NCI-H1694 (cell line): ENCODE measurements at places on chromosomes 13 and 19.

DNA sequence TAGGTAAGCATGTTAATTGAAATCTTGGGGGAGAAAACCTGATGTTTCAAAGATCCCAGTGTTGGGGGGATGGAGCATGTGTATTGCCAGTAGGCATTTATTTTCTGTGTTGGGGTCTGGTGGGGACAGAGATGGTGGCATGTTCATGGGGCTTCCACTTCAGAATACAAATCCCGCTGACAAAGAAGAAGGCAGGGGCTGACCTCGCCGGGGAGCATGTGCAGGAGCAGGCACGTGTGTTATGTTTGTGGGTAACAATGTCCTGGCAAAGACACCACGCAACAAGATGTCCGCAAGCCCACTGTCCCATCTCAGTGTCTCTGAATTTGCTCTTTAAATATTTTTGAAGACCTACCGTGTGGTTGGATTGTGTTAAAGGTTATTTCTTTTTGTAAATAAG lies 164.5 kb downstream of the TEX29 start:
- no peak for DNase-seq

GRCh38 chr13:38767506-38768265 lies 80.8 kb downstream of the FREM2 start:
- DNase-seq, result no peak

DNA sequence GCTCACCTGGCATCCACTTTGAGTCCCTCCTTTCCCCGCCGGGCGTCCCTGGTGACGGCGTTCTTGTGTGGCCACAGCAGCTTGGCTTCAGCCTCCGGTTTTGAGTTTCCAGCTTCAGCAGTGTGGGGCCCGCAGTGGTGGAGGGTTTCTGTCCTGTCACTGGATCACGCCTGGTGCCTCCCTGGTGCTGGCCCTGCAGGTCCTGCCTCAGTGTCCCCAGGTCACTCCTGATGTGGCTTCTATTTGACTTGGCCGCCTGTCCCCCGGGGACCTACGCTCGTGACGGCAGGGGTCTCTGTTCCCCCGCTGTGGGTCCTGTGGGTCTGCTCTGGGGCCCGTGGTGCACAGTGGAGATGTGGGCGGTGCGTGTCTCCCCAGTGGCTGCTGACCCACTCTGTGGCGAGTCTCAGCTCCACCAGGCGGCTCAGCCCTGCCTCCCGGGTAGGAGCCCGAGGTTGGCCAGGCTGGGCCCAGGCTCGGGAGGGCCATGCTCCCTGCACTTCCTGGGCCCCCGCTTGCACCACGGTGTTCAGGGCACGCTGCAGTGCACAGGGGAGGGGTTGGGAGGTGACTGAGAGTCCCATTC lies 1.9 kb downstream of the ATP4B start:
- DNase-seq, result no peak

DNA sequence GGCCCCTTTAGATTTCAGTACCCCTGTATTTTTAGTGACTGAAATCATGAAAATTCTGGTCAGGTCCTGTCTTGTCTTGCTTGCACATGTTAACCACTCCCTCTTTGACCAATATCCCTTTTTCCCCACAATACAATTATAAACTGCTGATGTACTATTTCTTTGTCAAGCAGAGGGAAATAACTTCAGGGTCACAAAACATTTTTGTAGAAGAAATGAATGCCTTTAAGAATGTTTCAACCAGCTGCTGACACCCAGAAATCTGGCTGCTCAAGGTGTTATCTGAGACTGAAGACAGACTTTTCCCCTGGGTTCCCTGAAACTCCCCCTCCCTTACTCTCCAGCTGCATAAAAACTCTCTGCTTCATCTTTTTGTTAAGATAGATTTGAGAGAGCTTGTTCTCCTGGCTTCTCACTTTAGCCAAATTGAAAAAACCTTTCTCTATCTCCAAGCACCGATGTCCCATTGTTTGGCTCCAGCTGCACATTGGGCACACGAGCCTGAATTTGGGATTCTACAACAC lies 18.4 kb upstream of the ACOD1 start:
- DNase-seq, result no peak

DNA sequence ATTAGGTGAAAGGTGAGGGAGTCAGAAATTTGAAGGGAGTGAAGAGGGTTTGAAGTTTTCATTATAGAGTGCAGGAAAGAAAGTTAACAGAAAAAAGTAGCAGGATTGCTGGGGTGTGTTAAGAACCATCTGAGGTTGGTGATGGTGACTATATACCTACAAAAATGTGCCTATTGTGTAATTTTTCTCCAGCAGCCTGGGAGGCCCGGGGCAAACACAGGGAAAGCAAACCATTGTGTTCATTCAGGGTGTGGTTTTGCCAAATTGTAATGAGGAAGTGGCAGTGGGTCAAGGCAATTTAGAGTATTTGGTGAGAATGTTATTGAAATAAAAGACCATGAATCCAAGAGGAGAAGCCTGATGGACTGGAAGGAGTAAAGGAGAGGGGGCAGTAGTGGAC lies 8.2 kb upstream of the SUCLA2 start:
- no peak for DNase-seq

DNA sequence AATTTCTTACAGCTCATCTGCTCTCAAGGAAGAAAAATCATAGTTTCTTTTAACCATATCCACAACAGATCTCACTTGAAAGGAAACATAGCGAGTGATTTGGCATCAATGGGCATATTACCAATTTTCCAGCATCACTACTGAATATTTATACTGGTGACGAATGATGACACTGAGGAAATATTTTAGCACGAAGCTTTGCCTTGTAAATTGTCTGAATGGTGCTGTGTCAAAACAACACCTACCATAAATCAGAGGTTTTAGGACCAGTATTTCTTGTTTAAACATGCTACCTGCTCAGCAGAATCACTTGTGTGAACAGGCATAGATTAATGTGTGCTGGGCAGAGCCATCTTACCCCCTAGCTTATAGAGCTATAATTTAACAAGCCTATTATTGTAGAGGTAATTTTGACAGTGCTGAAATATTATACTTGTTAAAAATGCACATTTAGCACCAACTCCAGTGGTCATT lies 146.8 kb downstream of the ABCC4 start:
- no peak for DNase-seq

DNA sequence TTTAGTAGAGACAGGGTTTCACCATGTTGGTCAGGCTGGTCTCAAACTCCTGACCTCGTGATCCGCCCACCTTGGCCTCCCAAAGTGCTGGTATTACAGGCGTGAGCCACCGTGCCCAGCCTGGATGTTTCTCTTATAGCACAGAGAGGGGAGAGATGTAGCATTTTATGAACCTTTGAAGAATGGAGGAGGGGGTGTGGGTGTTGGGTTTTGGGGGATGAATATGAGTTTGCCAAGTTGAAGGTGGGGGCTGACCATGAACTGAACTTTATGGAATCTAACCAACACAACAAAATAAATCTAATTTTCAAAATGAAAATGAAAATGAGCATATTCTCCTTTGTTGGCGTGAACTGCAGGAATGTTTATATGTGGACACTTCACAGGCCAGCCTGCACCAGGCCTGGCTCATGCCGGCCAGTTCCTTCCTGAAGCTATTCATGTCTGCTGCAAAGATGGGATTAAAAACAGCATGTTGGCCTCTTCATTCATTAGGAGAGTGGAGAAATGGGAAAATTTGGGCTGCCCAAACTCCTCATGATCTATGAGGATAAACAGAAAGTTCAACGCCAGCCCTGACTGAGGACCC lies 39.5 kb upstream of the HOMER3 start:
- DNase-seq, result no peak

DNA sequence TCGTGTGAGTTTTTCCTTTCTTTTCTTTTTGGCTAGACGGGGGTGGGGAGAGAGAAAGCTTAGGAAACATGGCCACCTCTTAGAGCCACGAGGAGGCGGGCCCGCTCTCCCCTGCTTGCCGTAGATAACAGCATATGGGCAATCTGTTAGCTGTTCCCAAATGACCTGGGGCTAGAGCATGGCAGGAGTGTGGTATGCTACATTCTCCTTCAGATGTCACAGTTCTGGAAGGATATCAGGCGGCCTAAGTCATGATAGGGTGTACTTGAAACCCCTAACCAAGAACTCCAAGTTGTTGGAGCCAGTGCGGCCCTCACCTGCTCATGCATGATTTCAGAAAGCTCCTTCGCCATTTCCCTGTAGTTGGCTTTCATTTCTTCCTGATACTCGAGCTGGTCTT lies 44.3 kb upstream of the SLC15A1 start:
- DNase-seq, result no peak

- no peak for DNase-seq
Measured at GRCh38 chr13:67193979-67194378, 36.2 kb downstream of the PCDH9 start.

DNA sequence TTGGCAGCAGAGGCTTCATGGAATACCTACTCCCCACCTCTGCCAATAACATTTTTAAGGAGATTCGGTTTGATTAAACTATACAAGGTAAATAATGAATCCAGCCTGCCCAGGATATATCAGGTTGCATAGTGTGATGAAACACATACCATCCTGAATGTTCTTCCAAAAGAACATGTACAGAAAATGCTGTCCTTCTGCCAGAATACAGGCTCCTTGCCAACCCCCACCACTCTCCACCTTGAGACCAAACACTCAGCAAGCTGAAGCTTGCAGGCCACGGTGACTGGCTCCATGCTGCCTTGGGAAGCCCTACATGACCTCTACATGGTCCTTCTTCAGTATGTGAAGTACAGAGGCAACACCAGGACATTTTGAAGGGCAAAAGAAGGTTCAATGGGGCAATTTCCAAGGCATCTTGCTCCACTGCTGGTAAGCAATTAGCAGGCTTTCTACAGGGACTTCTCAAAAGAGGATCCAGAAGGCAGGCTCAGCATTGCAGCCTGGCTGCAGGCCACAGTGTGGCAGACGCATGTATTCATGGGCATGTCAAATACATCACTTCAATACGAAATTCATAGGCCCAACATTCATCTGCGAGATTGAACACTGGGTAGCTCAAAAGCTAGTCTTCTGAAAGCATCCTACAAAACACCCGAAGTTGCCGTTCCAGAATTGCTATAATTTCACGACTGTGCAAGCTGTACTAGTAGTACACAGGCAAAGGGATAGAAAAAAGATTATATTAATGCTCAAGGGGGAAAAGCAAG lies 62.4 kb upstream of the SERP2 start:
- DNase-seq, result peak; percentile 52

GRCh38 chr19:5877427-5877826 lies 7.1 kb upstream of the FUT5 start:
- DNase-seq, result no peak

DNA sequence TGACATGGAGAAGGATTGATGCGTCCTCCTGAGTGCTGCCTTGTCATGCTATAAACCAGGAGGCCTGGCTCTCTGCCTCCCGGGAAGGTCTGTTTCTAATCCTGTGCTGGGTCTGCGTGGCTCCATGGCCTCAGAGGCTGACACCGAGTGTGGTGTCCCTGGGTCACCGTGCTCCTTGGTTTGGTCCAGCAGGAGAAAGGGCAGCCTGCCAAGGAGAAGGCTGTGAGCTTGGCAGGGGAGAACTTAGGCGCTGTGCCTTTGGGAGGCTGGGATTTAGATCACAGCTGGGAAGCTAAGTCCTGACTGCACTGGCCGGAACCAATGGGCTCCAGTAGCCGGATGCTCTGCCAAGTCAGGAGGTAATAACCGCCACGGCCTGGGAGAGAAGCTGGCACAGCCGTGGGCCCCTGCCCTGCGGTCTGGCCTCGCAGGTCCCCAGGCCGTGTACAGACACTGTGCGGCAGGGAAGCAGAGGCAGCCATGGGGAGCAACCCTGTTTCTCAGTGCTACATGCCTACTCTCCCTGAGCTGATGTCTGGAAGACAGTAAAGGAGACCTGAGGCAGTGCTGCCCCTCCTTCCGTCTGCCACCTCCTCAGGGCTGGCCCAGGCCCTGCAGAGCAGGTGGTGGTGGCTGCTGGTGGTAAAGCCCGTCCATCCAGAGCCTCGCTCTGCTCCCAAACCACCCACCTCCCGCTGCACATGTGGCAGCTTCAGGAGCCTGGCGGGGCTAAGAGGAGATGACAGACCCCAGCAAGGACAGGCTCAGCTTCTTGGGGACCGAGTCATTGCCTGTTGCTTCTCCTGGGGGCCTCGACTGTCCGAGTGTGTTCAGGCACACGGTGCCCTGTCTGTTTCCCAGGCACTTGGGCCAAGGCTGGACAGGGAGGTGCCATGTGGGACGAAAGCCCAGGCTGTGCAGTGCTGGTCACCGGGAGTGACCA lies 44.9 kb downstream of the C13orf46 start:
- no peak for DNase-seq

DNA sequence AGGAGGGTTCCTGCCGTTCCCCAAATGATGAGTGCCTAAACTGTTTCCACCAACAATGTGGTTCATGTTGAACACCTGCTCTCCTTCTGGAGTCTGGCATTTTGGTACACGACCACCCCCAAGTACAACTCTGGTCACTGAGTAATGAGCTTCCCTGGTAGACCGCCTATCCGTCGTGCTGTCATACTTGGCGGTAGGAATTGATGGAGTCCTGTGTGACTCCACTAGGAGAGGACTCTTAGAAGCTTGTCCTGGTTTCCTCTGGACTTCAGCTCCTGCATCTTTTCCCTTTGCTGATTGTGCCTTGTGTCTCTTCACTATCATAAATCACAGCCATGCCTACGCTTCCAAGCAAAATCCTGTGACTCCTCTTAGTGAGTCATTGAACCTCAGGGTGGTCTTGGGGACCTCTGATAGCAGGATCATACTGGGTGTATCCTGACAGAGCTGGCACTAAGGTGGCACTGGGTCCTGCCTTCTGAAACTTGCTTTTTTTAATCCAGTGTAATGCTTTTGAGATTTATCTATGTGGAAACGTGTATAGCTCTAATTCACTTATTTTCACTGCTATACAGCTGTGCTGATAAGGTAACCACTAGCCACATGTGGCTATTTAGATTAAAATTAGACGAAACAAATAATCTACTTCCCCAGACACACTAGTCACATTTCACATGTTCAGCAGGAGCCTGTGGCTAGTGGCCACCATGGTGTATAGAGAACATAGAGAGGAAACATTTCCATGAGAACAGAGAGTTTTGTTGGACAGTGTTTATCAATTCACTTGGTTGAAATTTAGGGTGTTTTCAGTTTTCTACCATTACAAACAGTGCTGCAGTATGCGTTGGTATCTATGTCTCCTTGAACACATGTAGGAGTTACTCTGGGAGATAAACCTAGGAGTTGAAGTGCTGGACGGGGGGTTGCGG lies 6.1 kb upstream of the ASF1B start:
- no peak for DNase-seq

- no peak for DNase-seq
Measured at GRCh38 chr19:38441657-38442348, 8.3 kb downstream of the RYR1 start.

GRCh38 chr13:20939662-20940061 lies 37.1 kb upstream of the XPO4 start:
- no peak for DNase-seq
